ENCODE measurements at places on chromosomes 6 and 20. TPM values are rescaled to one million over a fixed set of nuclear protein-coding genes. Genes with fewer than 3 reads are reported as not detected.

AVP gene
- total RNA-seq = not detected

SEL1L2 gene
- total RNA-seq = not detected

- DNase-seq = no peak
Observed at GRCh38 chr6:134466771-134467525, 149.0 kb upstream of the SGK1 start.

DNA sequence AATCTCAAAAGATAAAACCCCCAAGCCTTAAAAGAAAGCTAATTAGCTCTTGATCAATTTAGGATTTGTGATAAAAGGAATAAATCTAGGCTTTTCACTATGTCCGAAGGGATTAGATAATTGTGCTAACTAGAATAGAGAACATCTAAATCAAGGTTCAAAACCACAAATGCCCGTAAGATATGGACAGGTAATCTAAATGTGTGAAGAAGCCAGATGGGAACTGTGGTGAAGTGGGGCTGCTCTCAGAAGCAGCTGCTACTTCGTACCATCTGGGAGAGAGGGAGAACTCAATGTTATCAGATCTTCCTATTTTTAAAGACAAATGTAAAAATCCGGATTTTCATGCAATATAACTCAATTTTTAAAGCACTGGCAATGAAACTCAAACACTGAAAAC, 44.2 kb downstream of the NCOA6 start:
- DNase-seq = no peak

DNA sequence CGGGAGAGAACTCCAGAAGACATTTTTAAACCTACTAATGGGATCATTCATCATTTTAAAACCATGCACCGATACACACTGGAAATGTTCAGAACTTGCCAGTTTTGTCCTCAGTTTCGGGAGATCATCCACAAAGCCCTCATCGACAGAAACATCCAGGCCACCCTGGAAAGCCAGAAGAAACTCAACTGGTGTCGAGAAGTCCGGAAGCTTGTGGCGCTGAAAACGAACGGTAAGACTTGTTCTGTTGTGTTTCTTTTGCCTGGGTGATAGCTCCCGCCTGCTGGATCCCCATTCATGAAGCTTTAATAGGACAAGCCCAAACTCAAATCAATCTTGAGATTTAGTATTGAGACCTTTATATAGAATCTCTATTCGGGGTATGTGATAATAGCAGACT, 4.2 kb downstream of the TNFAIP3 start:
- DNase-seq = no peak

DNA sequence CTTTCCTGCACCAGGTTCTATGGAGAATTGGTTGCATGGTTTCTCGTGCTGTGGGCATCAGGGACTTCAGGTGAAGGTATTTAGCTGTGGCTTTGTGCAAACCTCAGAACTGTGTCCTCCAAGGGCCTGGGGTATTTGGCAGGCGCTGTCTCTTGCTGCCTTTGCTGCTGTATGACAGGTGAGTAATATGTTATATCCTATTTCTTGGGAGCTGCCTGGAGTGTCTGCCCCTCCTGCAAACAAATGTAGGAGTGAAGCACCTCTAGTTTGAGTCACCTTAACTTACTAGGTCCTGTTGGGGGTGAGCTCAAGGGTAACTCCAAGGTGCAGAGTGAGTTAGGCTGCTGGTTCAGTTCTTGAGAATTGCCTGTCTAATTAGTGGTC, 177.7 kb upstream of the RNF24 start:
- no peak for DNase-seq

Measured in mesothelial cell of epicardium (in vitro differentiated cells).